AG09319 (cell line): ENCODE measurements at places on chromosomes 3 and 15.

GRCh38 chr15:89496155-89497098 lies at the start of gene RHCG:
Gene RHCG, minus strand, starts transcription at chr15:89496583. Its CDS starts 39 bp downstream, at chr15:89496544.
- DNase-seq, result no peak

GRCh38 chr3:25728101-25728500 lies 55.1 kb downstream of the NGLY1 start:
- no peak for DNase-seq

GRCh38 chr15:72382146-72382545 lies 6.3 kb upstream of the HEXA start:
- DNase-seq, result no peak

GRCh38 chr15:65821070-65821469 lies 29.0 kb upstream of the DENND4A start:
- no peak for DNase-seq

- DNase-seq, result no peak
Measured at GRCh38 chr3:150985711-150986110, 13.2 kb upstream of the CLRN1 start.

- DNase-seq, result no peak
Measured at GRCh38 chr15:77481670-77482069, 61.0 kb downstream of the HMG20A start.
